ENCODE measurements at places on chromosomes 5 and 9.

- H3K27me3 ChIP-seq: no peaks in the 10 kb centered on the region
- no peaks in the 10 kb centered on the region for H3K4me1 ChIP-seq
- no peak for DNase-seq
- no peaks in the 10 kb centered on the region for H3K36me3 ChIP-seq
- no peak overlapping the region for H3K4me3 ChIP-seq
Observed at GRCh38 chr9:34070606-34071324, 22.1 kb upstream of the UBAP2 start.

- H3K27me3 ChIP-seq: no peaks in the 10 kb centered on the region
- DNase-seq: no peak
- peaks cover 46% of the 10 kb centered on the region for H3K36me3 ChIP-seq
- no peaks in the 10 kb centered on the region for H3K4me1 ChIP-seq
Observed at GRCh38 chr5:78129597-78129996, 164.9 kb downstream of the AP3B1 start.

DNA sequence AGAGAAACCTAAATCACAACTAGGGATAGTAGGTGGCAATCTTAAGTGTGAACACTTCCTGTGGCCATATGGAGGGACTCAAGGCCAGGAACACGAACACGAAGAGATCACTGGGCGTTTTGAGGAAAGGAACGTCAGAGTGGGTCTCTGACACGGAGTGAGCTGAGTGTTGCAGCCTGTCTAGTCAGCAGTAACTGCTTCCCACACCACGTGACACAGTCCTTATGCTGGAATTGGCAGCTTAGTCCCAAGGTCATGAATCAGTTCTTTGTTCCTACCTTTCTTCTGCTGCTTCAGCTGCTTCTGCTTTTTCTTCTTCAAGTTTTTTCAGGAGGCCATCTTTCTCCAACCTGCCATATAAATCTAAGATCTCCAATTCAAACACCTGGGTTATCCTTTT is 18.2 kb downstream of the SPACA9 start:
- H3K4me3 ChIP-seq: no peak overlapping the region
- H3K27me3 ChIP-seq: no peaks in the 10 kb centered on the region
- no peak for DNase-seq
- peaks cover 6% of the 10 kb centered on the region for H3K4me1 ChIP-seq
- H3K27ac ChIP-seq: no peak overlapping the region

- H3K4me3 ChIP-seq: no peak overlapping the region
- peaks cover 7% of the 10 kb centered on the region for H3K4me1 ChIP-seq
- no peak for DNase-seq
- H3K36me3 ChIP-seq: peaks cover 21% of the 10 kb centered on the region
- no peaks in the 10 kb centered on the region for H3K27me3 ChIP-seq
Observed at GRCh38 chr9:134028575-134029247, 3.4 kb downstream of the BRD3OS start.

GRCh38 chr5:2311851-2312250 is 429.1 kb upstream of the IRX4 start:
- H3K27ac ChIP-seq: no peak overlapping the region
- no peak overlapping the region for H3K4me3 ChIP-seq
- no peak for DNase-seq
- no peaks in the 10 kb centered on the region for H3K4me1 ChIP-seq
- H3K36me3 ChIP-seq: no peaks in the 10 kb centered on the region

DNA sequence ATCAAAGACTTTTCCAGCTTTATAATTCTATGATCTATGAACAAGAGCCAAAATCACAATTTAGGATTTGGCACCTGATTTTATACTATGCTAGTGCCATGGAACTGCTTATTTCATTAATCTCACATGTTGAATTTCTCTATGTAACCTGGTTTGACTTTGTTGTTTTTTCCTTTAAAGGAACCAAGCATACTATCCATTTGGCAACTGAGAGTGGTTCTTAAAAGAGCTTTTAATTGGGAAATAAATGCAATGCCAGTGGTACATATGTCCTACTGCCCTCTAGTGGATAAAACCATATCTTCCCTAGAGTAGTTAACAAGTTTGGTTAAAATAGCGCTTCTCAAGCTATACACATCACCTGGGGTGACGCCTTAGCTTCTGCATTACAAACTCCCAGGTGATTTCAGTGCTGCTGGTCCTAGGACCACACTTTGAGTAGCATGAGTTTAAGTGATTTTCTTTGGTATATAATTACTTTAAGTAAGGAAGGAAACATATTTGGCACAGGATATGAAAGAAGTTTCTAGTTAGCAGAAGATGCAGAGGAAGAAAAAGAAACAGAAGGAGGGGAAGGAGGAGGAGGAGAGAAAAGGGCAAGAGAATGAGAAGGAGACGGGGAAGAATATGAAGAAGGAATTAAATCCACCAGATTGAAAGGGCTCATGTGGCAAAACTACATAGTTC is 56.8 kb downstream of the FGF10 start:
- DNase-seq: no peak
- H3K27ac ChIP-seq: no peak overlapping the region
- no peaks in the 10 kb centered on the region for H3K36me3 ChIP-seq
- no peaks in the 10 kb centered on the region for H3K27me3 ChIP-seq

- H3K36me3 ChIP-seq: no peaks in the 10 kb centered on the region
- DNase-seq: no peak
- H3K4me1 ChIP-seq: no peaks in the 10 kb centered on the region
- no peak overlapping the region for H3K4me3 ChIP-seq
- no peak overlapping the region for H3K27ac ChIP-seq
Observed at GRCh38 chr9:95605816-95606488, 89.2 kb upstream of the PTCH1 start.

- H3K4me3 ChIP-seq: peak overlapping the region; percentile 78
- peak; percentile 25 for DNase-seq
- peak overlapping the region; percentile 52 for H3K27ac ChIP-seq
- H3K36me3 ChIP-seq: peaks cover 8% of the 10 kb centered on the region
Observed at GRCh38 chr9:2241836-2242741, 226.9 kb downstream of the SMARCA2 start.

DNA sequence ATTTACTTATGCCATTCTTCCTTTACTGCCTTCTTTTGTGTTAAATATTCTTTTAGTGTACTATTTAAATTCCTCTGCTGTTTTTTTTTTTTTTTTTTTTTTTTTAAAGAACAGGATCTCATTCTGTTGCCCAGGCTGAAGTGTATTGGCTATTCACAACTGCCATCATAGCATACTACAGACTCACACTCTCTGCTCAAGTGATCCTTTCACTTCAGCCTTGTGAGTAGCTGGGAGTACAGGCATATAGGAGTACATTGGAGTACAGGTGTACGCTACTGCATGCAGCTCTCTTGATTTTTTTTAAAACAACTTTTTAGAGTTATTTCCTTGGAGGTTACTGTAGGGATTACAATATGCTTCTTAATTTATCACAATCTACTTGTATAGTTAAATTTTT is 56.1 kb downstream of the NIPBL start:
- peaks cover 83% of the 10 kb centered on the region for H3K4me1 ChIP-seq
- H3K27me3 ChIP-seq: no peaks in the 10 kb centered on the region
- DNase-seq: no peak
- no peak overlapping the region for H3K4me3 ChIP-seq
- peaks cover 3% of the 10 kb centered on the region for H3K36me3 ChIP-seq
- H3K27ac ChIP-seq: no peak overlapping the region

DNA sequence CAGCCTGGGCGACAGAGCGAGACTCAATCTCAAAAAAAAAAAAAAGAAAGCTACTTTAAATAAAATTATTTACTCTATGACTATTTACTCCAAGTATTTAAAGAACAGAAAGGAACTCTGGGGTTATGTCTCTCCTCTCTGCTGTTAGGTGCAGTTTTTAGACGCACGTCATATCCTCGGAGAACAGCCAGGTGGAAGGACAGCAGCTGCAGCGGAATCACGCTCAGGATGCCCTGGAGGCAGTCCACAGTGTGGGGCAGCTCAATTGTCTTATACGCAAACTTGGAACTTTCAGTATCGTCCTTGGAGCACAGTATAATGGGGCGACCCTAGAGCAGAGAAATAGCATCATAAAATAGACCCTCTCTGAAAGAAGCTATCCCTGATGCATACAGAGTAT is 10.4 kb upstream of the MAPK9 start:
- no peaks in the 10 kb centered on the region for H3K36me3 ChIP-seq
- H3K4me3 ChIP-seq: no peak overlapping the region
- no peak for DNase-seq
- H3K4me1 ChIP-seq: peaks cover 3% of the 10 kb centered on the region
